ENCODE measurements at places on chromosomes 11 and 22. TPM values are rescaled to one million over a fixed set of nuclear protein-coding genes. Genes with fewer than 3 reads are reported as not detected.

Gene TPP1
- 7.3 TPM for total RNA-seq

Gene OR52E8
- total RNA-seq: not detected

Gene VWCE
- 2.7 TPM for total RNA-seq

Gene PGA3
- total RNA-seq: 0.31 TPM

Gene TFIP11
- 43.8 TPM for total RNA-seq

Gene EXPH5
- total RNA-seq: 3.1 TPM

Gene CATSPER1
- total RNA-seq: not detected

DNA sequence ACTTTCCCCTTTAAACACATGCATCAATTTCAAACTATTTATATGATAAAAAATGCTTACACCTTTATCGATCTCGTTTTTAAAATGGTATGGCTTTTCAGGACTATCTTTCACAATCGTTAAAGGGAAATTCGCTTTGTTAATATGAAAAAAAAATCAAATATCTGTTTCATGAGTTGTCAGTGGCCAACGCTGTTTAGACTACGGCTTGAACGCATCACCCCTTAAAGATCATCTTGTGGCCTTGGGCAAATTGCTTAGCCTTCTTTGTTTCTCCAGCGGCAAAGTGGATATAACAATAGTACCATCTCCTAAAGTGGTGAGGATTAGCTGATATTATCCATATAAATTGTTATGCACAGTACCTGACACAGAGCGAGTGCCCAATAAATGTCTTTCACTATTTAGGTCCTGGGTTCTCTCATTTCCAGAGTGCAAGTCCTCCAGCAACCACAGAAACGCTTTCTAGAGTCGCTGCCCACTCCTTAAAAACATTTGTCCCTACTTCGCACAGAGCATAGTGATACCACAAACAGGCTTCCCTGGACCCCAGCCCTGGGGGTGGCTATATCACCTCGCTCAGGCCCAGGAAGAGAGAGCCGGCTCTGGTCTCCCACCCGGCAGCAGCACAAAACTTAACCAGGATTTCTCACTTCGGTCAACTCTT is 904 bp downstream of the SLC35F2 start:
- DNase-seq: no peak

DNA sequence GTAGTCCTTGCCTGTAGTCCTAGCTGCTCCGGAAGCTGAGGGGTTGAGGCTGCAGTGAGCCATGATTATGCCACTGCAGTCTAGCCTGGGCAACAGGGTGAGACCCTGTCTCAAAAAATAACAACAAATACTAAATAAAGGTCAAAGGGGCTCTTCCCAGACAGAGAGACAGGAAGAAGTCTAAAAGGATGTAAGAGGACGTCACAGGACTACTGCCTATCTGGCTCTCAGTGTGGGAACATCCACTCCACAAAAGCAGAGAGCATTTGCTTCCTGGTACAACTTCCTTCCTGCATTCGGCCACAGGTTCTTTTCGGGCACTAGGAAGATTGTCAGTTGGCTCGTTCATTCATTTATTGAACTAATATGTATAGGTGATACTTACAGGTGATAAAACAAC is 110.6 kb downstream of the SGSM3 start:
- no peak for DNase-seq

GRCh38 chr22:36334821-36335603 is 52.8 kb downstream of the MYH9 start:
- DNase-seq: peak; percentile 64

DNA sequence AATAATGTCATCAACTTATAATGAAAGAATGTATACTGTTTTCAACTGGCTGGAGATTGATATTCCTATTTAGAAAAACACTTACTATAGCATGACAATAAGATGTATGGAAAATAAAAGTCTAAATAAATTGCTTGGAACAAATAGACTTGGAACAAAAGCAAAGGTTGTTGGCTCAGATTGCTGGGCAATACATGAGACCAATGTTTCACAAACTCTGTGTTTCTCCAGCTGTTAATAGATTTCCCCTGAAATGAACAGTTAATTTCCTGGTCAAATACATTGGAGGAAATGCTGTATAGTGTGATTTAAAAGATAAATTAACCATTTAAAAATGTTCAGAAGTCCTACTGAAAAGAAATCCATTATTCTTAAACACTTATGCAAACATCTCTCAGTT is 40.1 kb upstream of the CTSC start:
- no peak for DNase-seq

DNA sequence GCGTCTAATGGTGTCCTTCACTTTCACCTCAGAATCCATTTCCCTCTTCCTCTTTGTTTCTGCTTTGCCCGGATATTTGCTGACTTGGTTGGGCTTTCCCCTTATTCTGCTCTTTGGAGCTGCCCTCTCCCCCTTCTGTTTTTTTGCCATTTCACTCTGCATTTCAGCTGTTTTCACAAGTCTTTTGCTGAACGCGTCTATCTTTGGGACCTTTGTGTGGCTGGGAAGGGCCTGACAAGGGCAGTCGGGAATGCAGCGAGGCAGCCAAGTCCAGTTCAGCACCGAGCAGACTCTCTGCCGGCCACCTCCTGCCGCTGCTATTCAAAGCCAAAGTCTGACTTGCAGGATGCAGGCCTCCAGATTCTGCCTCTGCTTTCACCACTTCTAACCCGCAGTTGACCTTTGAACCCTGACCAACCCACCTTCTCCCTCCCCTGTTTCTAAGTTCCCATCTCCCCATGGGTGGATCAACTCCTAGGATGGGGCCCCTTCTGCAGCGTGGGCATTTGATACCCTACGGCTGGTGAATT is 38.2 kb downstream of the FEZ1 start:
- peak; percentile 56 for DNase-seq

- peak; percentile 31 for DNase-seq
These were observed 74.2 kb downstream of the MED15 start for GRCh38 chr22:20581503-20582170.

DNA sequence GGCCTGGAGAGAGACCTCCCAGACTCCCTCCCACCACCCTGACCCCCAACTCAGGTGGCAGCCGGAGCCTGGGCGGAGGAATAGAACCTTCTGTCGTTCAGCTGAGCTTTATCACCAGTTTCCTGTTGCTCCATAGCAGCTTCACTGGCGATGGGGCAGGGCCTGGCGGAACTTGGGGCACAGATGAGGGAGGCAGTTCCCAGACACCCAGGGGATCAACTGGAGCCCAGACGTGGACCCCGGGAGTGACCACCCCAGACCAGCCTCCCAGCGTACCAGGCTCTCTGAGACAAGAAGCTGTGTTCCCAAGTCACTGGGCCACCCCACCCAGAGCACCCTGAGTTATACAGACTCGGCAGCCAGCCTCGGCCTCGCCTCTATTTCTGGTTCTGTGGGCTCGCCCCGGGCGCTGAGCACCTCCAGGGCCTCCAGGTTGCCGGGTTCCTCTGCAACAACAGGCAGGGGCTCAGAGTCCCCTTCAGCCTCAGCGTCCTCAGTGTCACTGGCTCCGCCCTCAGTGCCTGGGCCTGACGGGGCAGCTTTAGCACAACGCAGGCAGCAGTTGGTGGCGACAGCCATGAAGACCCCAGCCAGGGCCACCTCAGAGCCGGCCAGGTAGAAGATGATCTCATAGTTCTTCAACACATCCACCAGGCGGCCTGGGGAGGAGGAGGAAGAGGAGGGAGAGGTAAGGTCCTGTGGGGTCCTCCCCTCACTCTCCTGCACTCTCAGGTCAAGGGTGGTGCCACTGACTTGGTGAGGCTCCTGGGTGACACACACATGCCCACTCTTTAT is 5.7 kb downstream of the SLC16A8 start:
- DNase-seq: no peak

GRCh38 chr11:16347928-16348685 is 8.2 kb downstream of the SOX6 start:
- DNase-seq: no peak

DNA sequence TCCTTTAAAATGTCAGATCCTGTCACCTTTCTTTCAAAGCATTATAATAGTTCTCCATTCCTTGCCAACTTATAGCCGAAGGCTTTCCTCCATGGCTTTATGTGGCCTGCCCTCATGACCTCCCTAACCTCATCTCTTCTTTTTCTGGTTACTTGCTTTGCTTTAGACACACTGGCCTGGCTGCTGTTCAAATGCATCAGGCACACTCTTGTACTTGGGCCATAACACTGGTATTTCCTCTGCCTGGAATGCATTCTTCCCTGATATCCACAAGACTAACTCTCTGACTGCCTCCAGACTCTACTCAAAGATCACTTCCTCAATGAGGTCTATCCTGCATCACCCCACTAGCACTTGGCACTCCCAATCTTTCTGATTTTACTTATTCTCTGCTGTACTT is 710.3 kb downstream of the KCNA4 start:
- no peak for DNase-seq

- DNase-seq: no peak
These were observed 12.9 kb downstream of the GNB1L start for GRCh38 chr22:19841641-19842392.

- no peak for DNase-seq
These were observed 2310.2 kb downstream of the LRRC4C start for GRCh38 chr11:39149214-39149613.

DNA sequence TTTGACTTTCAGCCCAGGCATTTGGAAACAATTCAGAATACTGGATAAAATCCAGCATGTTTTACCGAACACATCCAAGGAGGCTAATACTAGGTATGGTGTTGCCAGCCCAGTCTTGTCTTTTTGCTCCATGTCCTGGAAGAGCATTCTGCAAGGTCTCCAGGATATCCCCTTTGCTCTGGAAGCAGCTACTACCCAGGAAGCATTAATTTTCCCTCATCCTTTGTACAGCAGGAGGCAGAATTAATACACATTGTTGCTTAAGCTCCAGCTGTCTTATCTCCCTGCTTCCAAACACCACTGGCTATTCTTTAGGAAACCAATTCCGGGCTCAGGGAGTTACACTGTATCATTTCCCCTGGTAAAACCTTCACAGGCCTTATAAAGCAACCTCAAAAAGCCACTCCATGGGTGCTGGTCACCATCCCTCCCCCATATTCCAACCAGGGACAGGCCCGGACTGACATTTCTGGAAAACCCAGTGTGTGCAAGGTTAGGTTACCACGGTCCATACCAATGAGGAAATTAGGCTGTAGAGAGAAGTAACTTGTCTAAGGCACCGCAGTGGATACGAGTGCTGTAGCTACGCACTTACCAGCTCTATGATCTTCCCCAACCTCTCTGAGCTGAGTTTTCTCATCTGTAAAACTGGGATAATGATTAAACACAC is 1.5 kb upstream of the UBASH3B start:
- no peak for DNase-seq

- DNase-seq: no peak
These were observed 7.4 kb downstream of the KMT2A start for GRCh38 chr11:118443590-118444218.

DNA sequence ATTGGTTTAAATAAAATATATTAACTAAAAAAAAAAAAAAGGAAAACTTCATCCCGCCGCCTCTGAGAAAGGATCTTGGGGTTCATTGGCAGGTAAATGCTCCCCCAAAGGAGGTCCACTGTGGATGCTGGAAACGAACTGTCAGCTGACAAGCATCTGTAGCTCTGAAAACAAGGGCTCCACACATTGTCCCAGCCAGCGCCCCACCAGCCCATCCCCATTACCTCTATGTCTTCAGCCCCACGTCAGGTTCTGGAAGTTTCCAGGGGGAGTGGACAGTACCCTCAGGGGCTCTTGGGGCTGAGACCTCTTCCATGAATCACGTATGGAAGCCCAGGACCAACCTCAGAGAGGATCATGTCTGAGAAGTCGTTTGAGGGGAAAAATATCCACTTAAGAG is 66.4 kb upstream of the WNT7B start:
- DNase-seq: no peak

DNA sequence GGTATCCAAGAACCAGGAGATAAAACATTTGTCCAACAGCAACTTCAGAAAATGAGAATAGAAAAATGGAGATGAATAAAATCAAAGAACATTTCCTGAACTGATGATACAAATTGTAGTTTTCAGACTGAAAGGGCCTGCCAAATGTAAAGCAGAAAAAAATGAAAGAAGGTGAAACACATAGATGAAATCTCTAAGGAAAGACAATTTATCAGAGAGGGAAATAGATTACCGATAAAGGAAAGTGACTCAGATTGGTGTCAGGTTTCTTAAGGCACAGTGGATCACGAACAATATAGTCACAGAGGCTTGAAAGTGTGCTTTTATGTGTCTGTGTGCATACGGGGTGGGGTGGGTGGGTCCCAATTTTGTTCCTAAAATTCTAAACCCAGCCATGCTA is 4.1 kb upstream of the STT3A start:
- DNase-seq: no peak

DNA sequence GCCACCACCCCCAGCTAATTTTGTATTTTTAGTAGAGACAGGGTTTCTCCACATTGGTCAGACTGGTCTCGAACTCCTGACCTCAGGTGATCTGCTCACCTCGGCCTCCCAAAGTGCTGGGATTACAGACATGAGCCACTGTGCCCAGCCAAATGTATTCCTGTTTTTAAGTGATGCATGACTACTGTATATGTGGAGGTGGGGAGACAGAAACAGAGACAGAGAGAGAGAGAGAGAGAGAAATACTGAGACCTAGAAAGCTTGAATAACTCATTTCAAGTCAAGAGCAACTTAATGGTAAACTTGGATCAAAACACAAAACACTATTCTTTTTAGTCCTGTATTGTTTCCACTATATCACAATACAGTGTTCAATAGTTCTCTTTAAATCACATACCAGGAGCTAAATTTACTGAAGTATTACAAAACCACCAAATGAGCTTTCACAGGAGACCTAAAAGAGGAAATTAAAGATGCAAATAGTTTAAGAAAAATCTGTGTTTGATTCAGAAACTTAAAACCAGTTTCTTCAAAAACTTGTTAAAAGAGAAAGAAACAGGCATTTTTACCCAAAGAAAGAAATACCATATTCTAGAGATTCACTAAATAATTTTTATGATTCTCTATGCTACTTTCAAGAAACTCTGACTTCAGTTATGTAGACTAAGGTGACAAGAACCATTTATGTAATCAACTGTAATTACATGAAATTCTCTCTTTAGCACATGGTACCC is 188.7 kb downstream of the ETS1 start:
- DNase-seq: no peak

DNA sequence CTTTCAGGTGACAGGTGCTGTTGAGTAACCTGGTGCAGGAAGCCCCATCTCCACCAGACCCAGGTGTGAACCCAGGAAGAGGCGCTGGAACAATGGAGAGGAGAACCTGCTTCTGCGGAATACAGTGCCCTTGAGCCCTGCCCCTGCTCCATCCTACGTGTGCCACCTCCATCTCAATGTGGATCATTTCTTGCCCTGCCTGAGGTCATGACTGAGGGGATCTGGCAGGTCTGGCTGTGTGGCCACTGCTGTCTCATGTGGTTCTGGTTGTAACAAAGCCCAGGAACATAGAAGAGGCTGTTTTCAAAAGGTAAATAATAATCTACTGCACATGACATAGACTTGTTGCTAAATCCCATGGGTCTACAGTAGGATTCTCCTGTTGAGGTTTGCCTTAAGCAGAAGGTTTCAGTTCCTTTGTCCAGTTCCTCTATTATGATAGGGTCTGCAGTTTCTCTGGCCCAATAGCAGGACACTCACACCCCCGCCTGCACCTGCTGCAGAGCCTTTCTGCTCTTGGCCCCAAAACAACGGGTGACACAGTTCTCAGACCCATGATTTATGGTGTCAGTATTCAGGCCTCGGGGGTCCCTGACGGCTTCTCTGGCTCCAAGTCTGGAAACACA is 113.5 kb upstream of the IGLL5 start:
- no peak for DNase-seq

GRCh38 chr11:97557399-97557798 is 1167.6 kb downstream of the JRKL start:
- DNase-seq: no peak

GRCh38 chr11:62599069-62599696 is 2.5 kb downstream of the MTA2 start:
- DNase-seq: peak; percentile 85
